Effector CD8-positive, alpha-beta T cell (primary cell): ENCODE measurements at places on chromosomes 3 and 15.

- peak; percentile 57 for DNase-seq
These were observed 34.5 kb downstream of the PLA2G4D start for GRCh38 chr15:42059661-42060476.

- DNase-seq = no peak
These were observed 26.1 kb upstream of the NECTIN3 start for GRCh38 chr3:111045564-111045963.

- no peak for DNase-seq
These were observed 38.5 kb downstream of the C3orf62 start for GRCh38 chr3:49238274-49239127.

DNA sequence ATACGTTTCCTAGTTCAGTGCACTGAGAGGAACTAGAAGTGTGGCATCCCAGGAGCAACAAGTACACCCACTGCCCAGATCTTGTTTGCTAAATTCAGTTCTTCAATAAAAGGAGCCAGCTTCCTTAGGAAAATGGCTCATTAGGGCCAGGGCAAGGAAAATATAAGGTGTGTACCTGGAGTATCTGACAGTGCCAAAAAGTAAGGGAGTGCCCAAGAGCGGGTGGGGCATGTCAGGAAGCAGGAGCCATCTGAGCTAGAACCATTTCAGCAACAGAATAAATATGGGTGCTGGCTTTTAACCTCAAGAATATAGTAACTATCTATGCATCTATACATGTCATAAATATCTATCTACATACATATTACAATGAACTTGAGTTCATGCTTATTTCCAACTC, 44.1 kb downstream of the SLC41A3 start:
- DNase-seq = no peak

- no peak for DNase-seq
These were observed 39.5 kb downstream of the CADPS start for GRCh38 chr3:62835554-62836236.

GRCh38 chr15:59420986-59421618, 16.9 kb upstream of the FAM81A start:
- DNase-seq = no peak

DNA sequence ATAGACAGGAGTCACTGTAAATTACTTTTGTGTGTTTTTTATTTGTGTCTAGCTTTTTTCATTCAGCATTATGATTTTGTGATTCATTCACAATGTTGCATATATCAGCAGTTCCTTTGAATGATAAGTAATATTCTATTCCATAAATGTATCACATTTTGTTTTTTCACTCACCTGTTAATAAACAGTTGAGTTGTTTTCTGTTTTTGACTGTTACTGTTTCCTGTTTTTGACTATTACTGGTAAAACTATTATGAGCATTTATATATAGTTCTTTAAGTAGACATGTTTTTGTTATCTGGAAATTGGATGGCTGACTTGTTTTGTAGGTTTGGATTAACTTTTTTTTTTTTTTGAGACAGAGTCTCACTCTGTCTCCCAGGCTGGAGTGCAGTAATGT, 138.4 kb downstream of the RSRC1 start:
- no peak for DNase-seq

- DNase-seq = no peak
These were observed 87.1 kb downstream of the ARNT2 start for GRCh38 chr15:80491163-80491847.

DNA sequence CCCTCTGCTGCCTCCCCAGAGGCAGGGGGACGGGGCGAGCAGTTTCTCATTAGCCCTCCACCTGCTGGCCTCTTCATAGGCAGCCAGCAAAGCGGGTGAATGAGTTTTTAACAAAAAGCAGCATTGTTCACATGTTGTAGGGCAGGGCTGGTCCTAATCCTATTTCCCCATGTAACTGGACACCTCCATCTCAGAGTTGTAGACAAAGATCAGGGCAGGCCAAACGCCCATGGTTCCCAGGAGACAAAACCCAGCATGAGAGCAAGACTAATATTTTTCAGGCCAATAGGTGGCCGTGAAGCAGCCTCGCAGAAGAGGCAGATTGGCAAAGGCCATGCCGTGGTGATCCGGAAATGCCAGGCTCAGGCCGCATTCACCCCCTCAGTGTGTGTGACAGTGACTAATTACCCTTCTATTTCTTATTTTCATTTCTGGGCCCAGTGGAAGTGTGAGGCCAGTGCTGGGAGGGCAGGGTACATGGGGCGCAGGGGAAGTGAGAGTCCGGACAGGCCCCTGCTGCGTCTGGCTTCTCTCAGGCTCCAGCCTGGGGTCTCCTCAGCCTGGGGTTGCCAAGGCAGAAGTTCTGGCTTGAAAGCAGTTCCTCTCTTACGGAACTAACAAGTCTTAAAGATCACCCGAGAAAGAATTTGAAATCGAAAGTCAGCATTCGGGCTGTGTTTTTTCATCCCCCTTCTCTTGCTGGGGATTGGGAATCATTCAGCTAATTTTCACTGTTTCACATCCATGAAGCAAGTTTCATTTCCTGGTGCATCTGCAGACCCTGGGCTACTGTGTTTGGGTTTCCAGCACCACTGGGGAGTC, 64.8 kb downstream of the BOC start:
- DNase-seq = no peak

GRCh38 chr3:120604382-120604781, 8.2 kb downstream of the NDUFB4 start:
- DNase-seq = no peak

DNA sequence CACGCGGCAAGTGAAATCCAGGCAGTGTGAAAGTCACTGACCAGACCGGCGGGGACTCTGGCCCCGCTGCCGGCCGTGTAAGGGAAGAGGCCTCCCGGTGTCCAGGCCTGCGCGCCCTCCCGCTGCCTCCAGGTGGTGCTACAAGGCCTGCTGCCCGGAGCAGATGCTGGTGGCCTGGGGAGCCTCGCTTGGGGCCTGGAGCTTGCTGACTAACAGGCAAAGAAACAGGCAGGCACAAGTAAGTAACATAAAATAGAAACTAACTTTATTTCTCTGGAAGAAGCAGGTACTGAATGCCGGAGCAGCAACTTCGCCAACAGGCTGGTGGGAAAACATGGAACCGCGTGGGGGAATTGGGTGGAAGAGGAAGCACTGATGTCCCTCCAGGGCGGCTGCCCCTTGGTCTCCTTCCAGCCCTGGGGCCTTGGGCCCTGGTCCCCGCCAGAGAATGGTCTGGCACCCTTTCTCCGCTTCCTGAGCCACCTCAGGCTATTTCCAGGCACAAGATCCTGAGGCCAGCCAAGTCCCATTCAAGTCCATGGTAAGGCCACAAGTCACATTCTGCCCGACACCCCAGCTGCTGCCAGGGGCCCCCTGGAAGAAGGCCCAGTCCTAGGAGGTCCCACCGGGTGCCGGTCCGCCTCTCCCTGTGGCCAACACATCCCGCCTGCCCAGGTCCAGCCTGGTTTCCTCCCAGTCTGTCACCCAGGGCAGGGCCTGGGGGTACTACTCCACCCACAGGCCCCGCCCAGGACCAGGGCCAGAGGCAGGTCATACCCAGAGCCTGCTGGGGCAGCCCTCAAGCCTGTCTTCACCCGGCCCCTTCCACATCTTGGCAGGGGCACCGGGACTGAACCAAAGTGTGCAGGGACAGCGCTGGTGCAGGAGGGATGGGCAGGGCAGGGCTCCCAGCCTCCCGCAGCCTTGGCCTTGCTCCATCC, 45.0 kb downstream of the TNK2 start:
- DNase-seq = peak; percentile 45

DNA sequence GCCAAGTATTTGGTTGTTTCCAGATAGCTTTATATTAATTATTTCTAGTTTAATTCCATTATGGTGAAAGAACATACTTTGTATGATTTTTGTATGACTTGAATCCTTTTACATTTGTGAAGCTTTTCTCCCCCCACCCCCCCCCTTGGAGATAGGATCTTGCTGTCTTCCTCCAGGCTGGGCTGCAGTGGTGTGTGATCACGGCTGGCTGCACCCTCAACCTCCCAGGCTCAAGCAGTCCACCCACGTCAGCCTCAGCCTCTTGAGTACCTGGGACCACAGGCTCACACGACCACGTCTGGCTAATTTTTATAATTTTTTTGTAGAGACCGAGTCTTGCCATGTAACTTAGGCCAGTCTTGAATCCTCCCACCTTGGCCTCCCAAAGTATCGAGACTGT, 29.5 kb downstream of the ARL8B start:
- DNase-seq = no peak

DNA sequence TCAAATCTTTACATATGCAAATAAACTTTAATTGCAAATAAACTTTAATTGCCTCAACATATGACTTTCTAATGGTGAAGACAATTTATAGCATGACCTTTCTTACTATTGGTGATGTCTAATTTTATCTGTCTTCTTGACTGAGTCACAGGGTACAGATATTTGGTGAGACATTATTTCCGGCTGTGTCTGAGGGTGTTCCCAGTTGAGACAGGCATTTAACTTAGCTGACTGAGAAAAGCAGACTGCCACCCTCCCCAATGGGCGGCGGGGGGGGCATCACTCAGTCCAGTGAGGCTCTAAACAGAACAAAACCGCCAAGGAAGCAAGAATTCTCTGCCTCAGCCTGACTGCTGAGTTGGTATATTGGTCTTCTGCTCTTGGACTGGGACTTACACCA, 160.0 kb downstream of the TBL1XR1 start:
- DNase-seq = no peak

DNA sequence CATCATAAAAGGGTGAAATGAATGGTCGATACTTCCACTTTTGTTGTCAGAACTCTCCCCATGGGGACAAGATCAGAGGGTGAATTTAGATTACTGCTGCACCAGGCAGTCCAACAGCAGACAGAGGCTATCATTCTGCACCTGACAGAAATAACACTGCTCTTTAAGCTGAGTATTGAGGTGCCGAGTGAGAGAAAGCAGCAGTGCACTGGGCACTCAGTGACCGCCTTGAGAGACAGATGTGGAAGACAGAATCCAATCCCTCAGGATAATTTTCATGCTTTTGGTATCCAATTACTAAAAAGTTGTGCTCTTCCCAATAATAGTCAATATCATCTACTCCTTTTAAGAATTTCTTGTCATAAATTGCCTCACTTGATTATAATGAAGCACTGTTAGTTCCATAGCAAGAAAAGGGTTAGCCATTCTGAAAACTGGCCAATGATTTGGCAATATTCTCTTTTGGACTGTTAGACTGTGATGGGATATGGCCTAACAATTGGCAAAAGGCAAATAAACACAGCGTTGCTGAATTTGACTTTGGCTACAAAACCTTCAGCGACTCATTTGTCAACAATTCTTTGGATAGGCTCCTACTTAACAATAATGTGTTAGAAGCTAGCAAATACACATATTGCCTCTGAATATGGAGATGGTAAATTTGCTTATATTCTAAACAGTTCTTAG, 5.5 kb downstream of the FGF7 start:
- DNase-seq = no peak

DNA sequence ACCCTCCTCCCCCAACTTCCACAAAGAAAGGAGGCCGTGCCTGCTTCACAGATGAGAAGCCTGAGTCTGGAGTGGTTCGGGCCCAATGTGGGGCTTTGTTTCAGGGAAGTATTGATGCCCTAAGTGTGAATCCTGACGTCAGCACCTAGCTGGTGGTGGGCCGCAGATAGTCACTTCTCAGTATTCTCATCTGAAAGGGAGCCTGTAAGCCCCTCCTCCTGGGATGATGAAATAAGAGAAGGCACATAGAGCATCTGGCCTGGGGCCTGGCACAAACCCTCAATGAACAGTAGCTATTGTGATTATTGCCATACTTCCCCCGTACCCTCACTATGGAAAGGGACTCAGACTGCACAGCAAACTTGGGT, 24.8 kb downstream of the LINGO1 start:
- no peak for DNase-seq

- DNase-seq = no peak
These were observed 21.5 kb downstream of the ULK4 start for GRCh38 chr3:41940393-41940792.

GRCh38 chr3:12399226-12399625, 85.1 kb upstream of the TSEN2 start:
- no peak for DNase-seq

DNA sequence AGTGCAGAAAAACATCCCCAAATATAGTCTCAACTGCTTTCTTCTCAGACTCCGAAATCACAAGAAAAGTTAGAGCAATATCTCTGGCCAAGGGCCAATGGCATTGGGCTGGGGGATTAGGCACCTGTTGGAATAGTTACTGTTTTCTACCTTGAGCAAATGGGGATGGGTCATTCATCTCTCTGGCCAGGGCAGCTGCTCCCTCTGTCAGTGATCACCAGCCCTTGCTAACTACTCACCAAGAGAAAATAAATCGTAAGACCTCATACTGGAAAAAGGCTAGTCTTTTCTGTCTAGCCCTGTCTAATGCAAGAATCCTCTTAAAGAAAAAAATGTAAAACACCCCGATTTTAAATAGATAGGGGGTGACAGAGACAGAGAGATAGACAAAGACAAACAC, 10.9 kb downstream of the CERS3 start:
- DNase-seq = no peak

GRCh38 chr15:74798388-74799254, 14.0 kb upstream of the LMAN1L start:
- no peak for DNase-seq

DNA sequence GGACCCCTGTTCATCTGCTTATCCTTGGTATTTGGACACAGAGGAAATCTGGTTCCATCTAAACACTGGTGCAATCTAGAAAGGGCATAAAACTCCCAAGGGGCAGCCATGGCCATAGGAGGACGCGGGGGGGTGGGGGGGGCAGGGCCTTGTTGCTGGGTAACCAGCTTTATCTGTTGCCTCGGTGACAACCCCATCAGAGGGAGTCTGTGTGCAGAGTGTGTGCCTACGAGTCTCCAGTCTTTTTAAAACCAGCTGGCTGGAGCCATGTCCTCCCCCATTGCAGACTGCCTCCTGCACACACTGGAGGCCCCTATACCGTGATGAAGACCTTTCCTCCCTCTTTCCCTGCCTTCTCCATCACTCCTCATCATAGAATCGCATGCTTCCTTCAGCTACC, 26.4 kb upstream of the CORO2B start:
- DNase-seq = no peak

- DNase-seq = no peak
These were observed 34.5 kb upstream of the TM2D3 start for GRCh38 chr15:101686718-101687117.

- no peak for DNase-seq
These were observed 318.0 kb upstream of the LMCD1 start for GRCh38 chr3:8183627-8184026.

GRCh38 chr3:69197922-69198530, 75.6 kb upstream of the LMOD3 start:
- DNase-seq = no peak

DNA sequence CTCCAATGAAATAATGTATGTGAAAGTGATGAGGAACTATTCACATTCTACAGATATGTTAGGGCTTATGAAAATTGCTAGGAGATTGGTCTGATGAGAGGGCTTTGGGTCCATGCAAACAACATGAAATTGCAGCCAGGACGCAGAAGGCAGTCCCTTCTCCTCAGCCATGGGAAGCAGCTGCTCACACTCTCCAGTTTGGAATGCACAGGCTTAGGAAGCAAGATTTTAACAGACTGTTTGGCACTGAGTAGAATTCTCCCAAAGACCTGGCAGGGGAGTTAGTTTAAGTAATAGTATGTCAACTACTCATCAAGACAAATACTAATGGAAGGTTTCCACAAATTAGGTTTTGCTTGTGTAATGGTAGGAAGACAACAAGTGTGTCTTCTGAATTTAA, 500.7 kb upstream of the ARRDC4 start:
- no peak for DNase-seq

- DNase-seq = no peak
These were observed 165.7 kb downstream of the MAGI1 start for GRCh38 chr3:65873028-65873427.
